ENCODE measurements at places on chromosomes 3 and 15.

DNA sequence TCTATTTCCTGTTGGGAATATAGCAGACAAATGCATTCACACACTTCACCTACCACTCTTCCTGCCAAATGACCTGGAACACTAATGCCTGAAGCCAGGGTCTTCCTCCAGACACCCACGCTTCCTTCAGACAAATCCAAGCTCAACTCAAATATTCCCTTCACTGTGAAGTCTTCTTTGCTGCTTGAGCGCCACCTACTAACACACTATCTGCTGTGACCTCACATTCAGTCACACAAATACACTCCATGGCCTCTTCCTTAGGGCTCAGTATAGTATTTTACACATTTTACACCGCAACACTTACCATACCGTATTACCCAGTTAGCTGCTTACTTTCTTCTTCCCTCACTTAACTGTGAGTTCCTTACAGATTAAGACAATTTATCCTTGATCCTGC lies 149.4 kb downstream of the SHOX2 start:
- DNase-seq = no peak

DNA sequence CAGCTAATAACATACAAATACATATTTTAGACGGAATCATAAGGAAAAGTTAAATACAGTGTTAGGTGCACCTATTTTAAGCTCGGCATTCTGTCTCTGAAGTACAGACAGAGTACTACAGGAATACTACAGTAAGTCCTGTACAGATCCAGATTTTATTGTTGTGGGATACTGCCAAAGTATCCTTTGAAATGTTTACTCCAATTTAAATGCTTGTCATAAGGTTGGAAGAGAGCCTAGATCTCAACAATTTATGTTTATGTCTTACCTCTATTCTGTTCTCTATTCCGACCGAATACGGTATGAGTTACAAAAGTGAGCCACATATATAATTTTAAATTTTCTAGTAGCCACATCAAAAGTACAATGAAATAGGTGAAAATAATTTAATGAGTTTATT lies 25.3 kb downstream of the PLD1 start:
- DNase-seq = no peak

DNA sequence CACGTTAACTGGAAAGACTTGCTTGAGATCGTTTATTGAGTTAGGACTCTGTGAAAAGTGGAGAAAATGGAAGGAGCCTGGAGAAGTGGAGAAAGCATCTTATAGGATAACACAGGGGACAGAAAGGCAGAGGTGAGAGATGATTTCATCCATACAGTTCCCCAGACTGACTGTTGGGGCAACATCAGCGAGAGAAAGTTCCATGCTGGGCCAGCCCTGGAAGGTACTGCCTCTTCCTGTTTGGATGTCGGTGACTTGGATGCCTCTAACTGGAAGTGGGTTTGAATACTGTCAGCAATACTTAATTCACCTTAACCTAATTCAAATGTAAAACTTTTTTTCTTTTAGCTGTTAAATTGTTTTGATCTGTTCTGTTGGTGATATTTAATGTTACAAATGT lies 32.3 kb downstream of the ATP13A5 start:
- no peak for DNase-seq

- DNase-seq = no peak
Measured at GRCh38 chr3:129606636-129607390, at the start of gene PLXND1. Gene PLXND1, minus strand, starts transcription at chr3:129606676. Its CDS starts 37 bp downstream, at chr3:129606639.
